ENCODE measurements at places on chromosomes 11 and 22. TPM values are rescaled to one million over a fixed set of nuclear protein-coding genes. Genes with fewer than 3 reads are reported as not detected.

The FGF4 gene
- not detected for total RNA-seq

The OLFML1 gene
- not detected for total RNA-seq

The TRIM49 gene
- total RNA-seq: not detected

The OR52A1 gene
- total RNA-seq: not detected

The SCGB1D2 gene
- not detected for total RNA-seq

The XKR3 gene
- not detected for total RNA-seq

The JHY gene
- total RNA-seq: 0.71 TPM

The ANKK1 gene
- total RNA-seq: not detected

The ELMOD1 gene
- total RNA-seq: not detected

The HOATZ gene
- total RNA-seq: not detected

The OR8G5 gene
- total RNA-seq: not detected

The GAL3ST3 gene
- total RNA-seq: not detected

The POU2AF1 gene
- 81.0 TPM for total RNA-seq

The OR2AG1 gene
- total RNA-seq: not detected
